Stimulated activated CD4-positive, alpha-beta T cell treated with anti-CD3 and anti-CD28 coated beads, TNF-alpha, amount 100 ng/mL, for 1 hour (primary cell): ENCODE measurements at places on chromosomes 7 and 10.

DNA sequence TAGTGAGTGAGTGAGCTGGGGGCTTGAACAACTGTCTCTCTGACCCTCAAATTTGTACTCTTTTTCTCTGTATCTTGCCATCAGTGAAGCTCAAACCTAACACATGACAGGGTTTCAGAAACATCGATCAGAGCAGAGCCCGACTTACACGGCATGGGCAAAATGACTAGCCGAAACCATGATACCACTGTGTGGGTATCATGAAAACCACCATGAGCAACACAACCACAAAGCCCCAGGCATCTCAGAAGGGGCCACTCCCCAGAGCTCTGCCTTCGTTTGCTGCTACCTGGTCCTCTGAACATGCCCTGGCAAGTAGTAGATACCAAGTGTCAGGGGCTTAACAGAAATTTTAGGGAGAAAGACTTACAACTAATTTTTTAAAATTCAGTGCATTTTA is 308.5 kb downstream of the WDR11 start:
- DNase-seq = no peak

- DNase-seq = no peak
Measured at GRCh38 chr7:114548081-114548980, 133.7 kb downstream of the FOXP2 start.

GRCh38 chr10:98676895-98677294 is 230.2 kb upstream of the HPS1 start:
- no peak for DNase-seq

- DNase-seq = no peak
Measured at GRCh38 chr7:138502023-138502767, 42.1 kb downstream of the TRIM24 start.

DNA sequence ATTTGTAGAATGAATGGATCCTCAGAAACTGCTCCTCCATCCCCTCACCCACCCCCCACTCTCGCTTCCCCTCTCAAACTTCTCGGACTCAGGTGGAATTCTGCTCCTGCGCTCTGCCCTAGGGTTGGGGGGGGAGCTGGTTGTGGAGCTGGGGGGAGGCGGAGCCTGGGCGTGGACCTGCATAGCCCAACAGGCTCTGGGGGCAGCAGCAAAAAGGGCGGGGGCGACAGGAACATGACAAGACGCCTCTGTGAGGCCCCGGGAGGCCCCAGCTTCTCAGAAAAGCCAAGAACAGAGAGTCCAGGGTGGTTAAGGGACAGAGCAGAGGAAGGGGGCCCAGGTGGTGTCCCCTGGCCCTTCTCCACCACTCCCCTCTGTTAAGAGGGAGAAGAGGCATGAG is 3.5 kb downstream of the TSC22D4 start:
- no peak for DNase-seq

DNA sequence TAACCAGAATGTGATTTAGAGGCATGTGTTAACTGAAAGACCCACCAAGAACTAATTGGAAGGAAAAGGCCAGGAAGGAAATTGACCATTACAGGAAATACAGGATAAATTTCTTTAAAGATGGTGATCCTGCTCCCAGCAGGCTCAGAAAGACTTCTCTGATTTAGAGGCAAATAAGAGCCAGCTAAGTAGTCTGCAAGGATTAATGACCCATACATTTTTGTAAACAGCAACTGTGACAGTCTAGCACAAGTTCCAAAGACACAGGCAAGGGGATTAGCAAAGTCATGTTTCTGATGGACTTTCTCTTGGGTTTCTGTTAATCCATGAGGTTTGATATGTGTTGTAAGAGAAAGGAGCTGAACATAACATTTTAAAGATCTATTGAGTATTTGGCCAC is 425.0 kb downstream of the HTR7 start:
- DNase-seq = no peak

DNA sequence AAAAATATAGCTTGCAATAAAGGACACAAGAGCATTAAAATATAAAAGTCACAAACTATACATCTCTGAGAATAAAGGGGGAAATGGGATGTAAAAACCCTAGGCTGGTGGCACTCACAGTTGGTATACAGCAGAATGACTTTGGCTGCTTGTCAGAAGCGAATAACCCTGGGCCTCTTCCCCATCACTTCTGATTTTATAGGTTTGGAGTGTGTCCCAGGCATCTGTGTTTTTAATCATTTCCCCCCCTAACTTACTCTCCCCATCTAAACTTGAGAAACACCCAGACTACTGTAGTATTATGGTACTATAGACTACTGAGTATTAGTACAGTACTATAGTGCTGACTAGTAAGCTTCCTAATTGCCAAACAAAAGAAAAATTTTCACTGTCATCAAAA is 1.8 kb upstream of the RPA3 start:
- no peak for DNase-seq

GRCh38 chr10:132048294-132048667 is 17.5 kb upstream of the JAKMIP3 start:
- no peak for DNase-seq

GRCh38 chr7:115549910-115550309 is 480.7 kb downstream of the TFEC start:
- no peak for DNase-seq

DNA sequence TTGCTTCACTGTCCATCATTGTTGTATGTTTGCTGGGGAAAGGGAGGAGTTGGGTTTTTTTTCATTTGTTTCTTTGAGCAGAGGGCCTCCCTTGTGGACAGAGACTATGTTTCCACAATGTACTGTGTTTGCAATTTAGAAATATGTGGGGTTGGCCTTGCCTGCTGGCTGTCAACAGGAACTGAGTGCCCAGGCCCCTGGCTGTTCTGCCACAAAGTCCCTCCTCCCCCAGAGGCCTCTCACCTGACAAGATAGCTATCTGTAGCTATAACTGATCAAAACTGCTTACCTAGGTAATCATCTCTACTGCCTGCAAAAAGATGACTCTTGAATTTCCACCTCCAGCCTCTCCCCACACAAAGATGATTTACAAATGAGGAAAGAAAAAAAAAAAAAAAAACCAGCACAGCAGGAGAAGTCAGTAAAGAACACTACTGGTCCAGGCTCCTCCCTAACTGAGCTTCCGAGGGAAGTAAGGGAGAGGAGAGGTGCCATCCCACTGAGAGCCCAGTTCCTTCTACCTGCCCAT is 121.8 kb downstream of the SGMS1 start:
- no peak for DNase-seq

- DNase-seq = no peak
Measured at GRCh38 chr10:29957907-29958331, 101.5 kb downstream of the JCAD start.

GRCh38 chr10:70621503-70622078 is 19.1 kb upstream of the PRF1 start:
- DNase-seq = no peak

DNA sequence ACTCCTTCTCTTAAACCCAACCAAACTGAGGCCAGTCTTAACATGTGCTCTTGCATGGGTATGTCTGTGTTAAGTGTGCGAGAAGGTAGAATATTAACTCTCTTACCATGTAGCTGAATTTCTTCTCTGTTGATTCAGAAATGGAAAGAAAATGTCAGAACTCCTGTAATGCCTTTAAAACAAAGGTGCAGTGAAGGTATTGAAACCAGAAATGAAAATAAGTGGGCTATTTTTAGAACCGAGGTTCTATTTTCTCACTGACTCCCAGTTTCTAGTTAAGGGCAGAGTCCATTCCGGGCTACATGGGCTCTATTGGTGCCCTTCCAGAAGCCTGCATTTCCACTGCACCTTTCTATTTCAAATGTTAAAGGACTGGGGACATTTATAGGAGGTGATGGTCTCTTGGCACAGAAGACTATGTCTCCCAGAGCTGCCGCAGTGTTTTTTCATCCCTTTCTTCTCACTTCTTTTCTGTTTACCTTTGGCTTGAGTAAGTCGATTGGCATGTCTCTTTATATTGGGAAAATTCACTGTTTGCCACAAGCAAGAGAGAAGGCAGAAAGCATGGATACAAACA is 174.9 kb downstream of the LRMDA start:
- no peak for DNase-seq

DNA sequence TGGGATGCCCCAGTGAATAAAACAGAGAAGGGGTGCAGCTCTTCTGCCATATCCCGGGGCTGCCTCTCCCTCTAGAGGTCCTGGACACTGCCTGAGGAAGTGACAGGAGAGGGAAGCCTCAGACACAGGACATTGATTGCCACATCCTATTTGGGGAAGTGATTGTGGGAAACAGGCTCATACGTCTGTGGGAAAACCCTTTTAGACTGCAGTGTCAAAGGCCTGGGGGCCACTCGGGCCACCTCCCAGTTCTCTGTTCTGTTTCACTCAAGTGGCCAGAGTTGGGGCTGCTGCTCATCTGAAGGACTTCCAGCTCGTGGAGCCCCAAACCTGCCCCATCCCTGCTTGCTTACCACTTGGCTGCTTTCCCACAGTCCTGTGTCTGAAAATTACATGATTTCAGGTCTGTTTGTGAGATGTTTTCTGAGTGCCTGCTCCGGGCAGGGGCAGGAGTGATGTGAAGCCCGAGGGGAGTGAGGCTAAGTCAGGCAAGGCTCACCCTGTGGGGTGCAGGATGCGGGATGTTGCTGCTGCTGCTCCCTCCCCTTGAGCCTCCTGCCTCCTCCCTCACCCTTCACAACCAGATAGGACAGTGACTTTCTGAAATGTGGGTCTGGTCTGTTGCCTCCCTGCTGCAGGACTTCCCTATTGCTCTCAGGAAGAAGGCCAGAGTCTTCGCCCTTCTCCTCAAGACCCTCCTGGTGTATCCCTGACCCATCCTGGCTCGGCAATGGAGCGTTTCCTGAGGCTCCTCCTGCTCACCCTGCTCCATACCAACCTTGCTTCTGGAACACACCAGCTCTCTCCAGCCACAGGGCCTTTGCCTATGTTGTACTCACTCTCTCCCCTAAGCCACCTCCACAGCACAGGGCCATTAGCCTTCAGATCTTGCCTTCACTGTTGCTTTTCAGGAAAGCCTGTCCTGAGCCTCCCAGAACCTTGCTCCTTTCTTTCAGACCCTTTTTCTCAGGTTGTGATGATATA is 58.4 kb downstream of the NEURL1 start:
- DNase-seq = no peak

- DNase-seq = no peak
Measured at GRCh38 chr7:15612205-15612604, 50.4 kb upstream of the AGMO start.

- DNase-seq = no peak
Measured at GRCh38 chr10:93947055-93947454, 46.7 kb upstream of the PLCE1 start.

DNA sequence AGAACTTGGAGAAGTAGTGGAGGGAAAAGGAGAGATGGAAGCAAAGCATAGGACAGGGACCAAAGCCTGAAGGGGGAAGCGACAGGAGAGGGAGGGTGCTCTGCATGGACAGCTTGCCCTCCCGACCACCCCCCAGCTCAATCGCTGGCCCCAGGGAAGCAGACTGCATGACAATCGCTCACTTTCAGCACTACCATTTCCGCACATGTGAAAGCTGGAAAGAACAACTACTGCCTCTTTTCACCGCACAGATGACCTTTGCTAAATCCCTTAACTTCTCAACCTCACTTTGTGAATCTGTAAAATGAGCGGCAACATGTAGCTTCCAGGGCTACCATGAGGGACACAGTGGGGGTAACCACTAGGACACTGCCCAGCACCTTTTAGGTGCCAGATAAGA is 17.1 kb downstream of the VOPP1 start:
- DNase-seq = no peak

- no peak for DNase-seq
Measured at GRCh38 chr10:75402486-75403143, 1.1 kb upstream of the ZNF503 start.
